ENCODE measurements at places on chromosomes 11 and 22. TPM values are rescaled to one million over a fixed set of nuclear protein-coding genes. Genes with fewer than 3 reads are reported as not detected.

- DNase-seq: no peak
These were observed 532.3 kb downstream of the SOX6 start for GRCh38 chr11:15824060-15824459.

The ZP1 gene
- not detected for polyA plus RNA-seq

The PGGHG gene
- 11.1 TPM for polyA plus RNA-seq

The C22orf31 gene
- 1.5 TPM for polyA plus RNA-seq

The KCNQ1 gene
- 14.8 TPM for polyA plus RNA-seq

DNA sequence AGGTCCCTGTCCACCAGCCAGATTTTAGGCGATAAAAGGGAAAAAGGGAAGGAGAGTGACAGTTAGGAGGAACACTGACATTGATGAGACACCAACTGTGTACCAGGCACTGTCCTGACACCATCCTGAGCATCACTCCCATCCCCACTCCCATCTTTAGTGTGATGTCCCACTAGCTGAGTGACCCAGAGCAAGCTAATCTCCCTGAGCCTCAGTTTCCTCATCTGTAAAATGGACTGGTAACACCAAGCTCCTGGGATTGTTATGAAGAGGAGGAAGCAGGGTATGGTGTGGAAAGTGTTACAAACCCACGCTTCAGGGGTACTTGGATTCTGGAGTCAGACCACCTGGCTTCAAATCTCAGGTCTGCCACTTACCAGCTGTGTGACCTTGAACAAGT lies 8.5 kb upstream of the P2RY6 start:
- no peak for DNase-seq

GRCh38 chr11:20881328-20882079 lies 212.1 kb downstream of the NELL1 start:
- DNase-seq: no peak

DNA sequence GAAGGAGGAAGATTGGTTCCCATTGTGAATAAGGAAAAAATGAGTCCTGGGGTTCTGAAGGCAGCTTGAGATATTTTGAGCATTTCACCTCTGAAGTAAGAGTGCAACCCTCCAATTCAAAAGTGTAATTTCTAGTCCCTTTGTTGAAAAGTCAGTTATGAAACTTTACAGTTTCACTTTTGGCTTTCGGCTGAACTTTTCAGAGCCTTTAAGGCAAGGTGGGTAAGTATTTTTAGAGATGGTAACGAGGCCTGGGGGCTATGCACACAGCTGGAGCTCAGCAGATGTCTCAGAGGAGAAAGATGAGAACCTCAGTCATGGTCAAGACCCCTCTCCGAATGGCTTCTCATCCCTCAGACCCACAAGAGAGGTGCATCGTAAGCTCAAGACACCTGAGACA lies 267.6 kb downstream of the KIRREL3 start:
- no peak for DNase-seq

GRCh38 chr22:29887358-29887757 lies 4.4 kb downstream of the MTMR3 start:
- no peak for DNase-seq

DNA sequence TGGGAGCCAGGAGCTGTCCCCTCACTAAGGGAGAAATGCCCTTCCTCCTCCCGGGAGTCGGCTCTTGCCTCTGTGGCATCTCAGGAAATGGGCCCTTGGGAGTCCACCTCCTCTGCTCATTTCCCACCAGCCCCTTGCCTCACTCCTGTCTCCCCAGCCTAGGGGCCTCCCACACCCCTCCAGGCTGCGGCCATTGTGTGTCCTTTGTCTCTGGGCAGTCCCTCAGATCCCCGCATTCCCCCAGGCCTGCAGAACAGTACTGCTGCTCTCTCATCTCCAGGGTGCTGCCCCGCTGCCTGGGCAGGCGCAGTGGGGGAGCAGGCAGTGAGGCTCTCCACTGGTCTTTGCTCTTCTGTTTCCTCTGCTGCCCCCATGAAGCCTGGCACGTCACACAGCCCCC lies 25.0 kb downstream of the ADA2 start:
- DNase-seq: no peak

The INPPL1 gene
- 184 TPM for polyA plus RNA-seq

The OR4A16 gene
- not detected for polyA plus RNA-seq

DNA sequence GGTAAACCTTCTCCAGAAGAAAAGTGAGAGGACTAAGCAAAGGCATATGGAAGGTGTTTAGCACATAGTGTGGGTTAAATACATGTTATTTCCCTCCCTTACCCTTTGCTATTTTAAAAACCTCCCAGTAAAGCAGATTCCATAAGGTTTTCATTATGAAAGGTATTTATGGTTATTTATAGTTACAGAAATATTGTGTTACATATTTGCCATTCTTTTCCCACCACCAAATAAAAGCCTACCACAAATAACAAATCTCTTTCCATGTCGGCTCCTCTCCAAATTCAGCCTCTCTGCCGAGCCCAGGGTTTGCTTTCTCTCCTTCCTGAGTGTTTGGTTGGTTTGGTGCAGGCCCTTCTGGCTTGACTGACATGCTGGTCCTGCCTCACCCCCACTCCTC lies 64.4 kb downstream of the INSC start:
- DNase-seq: no peak

- no peak for DNase-seq
These were observed 310.8 kb upstream of the SORL1-AS1 start for GRCh38 chr11:121763526-121763925.

GRCh38 chr11:2466069-2466801 lies 21.4 kb downstream of the KCNQ1 start:
- no peak for DNase-seq

- DNase-seq: peak; percentile 32
These were observed 597.5 kb downstream of the BRD1 start for GRCh38 chr22:49230194-49230577.

DNA sequence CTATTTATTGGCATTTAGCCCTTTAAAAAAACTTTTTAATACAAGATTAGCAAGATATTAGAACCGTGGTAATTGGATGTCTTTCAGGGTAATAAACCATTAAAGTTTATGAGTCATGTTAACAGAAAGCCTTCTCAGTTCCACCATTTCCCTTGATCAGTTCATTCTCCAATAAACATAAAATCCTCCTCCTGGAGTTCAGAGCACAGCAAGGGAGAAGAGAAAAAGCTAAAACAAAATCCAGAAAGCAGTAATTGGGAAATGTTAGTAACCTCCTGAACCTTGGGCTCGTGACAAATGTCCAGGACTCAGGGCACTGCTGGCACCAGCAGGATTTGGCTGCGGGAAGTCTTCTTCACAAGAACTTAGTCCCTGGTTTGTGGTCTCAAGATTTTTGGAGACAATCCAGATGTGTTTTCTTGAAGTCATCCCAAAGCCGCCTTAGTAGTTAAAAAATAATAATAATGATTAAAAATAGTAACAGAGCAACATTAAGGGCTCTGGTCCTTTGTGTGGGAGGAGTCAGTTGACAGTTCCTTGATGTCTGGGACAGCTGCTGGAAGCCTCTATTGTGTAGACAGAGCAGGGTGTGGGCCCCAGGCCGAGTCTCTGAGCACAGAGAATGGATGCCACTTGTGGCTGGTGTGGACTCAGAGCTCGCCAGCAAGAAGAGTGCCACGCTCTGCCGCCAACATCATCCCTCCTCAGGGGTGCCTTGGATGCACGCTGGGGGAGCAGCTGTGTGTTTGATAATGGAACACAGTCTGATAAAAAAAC lies 43.4 kb upstream of the PITPNB start:
- DNase-seq: no peak

The TSGA10IP gene
- polyA plus RNA-seq: not detected

DNA sequence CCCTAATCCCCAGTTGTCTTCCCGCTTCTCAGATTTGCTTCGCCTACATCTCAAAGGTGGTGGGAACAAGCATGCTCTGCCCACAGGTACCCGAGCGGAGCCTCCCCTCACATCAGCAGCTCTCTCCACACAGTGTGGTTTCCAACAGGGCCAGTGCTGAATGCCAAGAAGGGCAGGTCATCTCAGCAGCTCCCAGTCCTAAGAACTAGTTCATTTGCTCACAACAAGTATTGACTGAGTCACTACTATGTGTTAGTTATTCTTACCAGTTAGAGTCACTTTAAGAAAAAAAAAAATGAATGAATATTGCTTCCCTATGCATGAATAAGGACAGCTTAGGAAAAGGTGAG lies 66.2 kb downstream of the THAP12 start:
- DNase-seq: no peak

The PLCB3 gene
- polyA plus RNA-seq: 11.8 TPM

GRCh38 chr11:10637731-10638151 lies 55.8 kb downstream of the IRAG1 start:
- DNase-seq: no peak

The GRAP2 gene
- polyA plus RNA-seq: 1.2 TPM

GRCh38 chr11:69919659-69920344 lies 100.6 kb upstream of the FGF3 start:
- no peak for DNase-seq

DNA sequence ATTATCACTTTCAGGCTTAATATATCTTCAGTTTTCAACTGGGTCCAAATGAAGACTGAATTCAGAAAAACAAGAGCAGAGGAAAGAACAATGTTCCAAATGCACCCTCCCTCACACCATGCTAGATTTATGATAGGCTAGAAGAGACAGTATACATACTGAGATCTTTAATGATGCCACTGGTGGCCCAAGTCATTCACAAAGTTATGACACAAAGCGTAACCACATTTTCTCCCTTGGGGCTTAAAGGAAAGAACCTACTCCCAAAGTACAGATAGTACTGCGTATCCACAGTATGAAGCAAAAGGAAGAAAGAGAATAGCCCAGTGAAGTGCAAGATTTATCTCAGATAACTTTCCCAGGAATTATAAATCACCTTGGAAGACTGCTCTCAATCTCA lies 10.9 kb upstream of the SOX6 start:
- DNase-seq: no peak

GRCh38 chr11:1592628-1593027 lies 5.5 kb downstream of the KRTAP5-2 start:
- no peak for DNase-seq

DNA sequence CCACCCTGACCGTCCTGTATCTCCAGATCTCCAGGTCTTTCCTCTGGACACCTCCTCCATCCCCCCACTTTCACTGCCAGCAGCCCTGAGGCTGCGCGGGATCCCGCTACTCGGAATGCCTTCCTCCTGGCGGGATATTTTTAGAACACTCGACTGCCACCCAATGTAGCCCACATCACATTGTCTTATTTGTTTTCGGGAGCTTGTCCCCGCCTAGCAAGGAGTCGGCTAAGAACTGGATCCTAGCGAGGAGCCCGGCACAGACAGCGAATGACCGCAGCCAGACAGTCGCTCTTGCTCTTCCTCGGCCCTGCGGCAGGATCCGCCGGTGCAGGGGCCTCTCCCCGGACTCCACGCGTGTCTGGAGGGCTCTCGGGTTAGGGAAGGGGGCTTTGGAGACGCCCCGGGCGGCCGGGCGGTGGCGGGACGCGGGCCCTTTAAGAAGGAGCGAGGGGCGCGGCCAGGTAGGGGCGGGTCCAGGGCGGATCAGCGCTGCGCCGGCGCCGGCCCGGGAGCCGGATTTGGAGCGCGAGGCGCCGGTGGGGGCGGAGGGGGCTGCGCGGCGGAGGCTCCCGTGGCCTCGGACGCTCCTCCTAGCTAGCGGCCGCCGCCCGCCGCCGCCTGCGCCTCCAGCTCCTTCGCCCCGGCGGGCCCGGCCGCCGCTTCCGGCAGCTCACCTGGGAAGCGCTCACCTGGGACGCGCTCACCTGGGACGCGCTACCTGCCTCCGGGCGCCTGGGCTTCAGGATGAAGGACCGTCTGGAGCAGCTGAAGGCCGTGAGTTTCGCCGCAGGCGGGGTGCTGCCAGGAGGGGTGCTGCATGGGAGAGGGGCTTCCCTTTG lies at the start of gene STX3:
Gene STX3, plus strand, starts transcription at position 518 of the 842 bp plus-strand sequence. Its CDS starts 230 bp downstream, at position 748.
- peak; percentile 34 for DNase-seq

DNA sequence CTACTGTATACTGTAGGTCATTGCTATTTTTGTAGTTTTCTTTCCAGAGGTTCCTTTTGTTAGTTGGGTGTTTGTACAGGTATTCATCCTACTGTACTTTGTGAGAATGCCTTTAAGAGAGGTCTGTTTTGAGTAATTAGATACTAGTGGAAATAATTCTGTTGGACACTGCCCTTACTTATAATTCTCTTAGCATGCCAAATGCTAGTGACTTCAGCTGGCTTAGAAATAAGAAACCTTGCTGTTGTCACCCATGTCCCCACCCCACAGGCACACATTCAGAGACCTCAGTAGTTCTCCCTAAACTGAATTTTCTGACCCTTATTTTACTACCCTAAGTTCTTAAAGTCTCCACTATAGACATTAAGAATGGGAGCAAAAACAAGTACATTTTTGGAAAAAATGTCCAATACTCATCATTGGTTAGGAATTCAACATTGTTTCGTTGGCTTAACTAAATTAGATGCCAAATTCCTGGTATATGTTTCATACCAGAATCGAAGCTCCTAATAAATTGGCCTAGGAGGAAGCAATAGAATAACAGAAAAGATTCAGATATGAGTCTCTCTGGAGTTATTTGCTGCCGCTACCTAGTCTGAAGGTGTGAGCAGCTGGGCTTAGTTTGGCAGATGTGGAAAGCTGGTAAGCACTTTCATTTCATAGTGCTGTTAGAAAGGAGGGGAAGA lies 28.4 kb downstream of the ZNF143 start:
- DNase-seq: no peak
